ENCODE measurements at places on chromosomes 7 and 10.

- no peak for DNase-seq
Measured at GRCh38 chr10:35707642-35708425, 65.7 kb upstream of the FZD8 start.

- no peak for DNase-seq
Measured at GRCh38 chr10:103947799-103948516, 19.0 kb upstream of the SLK start.

GRCh38 chr10:29807163-29807806 is 172.5 kb upstream of the SVIL start:
- DNase-seq = no peak

GRCh38 chr10:14670551-14671240 is 104.0 kb downstream of the FAM107B start:
- no peak for DNase-seq
